ENCODE measurements at places on chromosomes 13 and 19.

DNA sequence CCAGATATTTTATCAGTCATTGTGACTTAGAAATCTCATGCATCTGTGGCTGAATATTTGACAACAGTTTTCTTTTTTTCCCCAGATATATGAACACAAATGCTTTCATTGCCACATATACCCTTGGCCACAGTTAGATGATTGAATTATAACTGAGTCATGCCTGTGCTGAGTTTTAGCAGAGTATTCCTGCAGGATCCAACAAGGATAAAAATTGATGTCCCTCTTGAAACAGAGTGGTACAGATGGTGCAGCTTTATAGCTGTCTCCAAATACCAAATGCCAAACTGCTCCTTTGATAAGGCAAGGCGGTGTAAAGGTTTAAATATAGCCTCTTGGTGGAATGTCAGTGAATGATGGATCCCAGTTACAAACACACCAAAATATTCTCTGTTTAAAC, 428.5 kb downstream of the GPC6 start:
- no peak for DNase-seq

DNA sequence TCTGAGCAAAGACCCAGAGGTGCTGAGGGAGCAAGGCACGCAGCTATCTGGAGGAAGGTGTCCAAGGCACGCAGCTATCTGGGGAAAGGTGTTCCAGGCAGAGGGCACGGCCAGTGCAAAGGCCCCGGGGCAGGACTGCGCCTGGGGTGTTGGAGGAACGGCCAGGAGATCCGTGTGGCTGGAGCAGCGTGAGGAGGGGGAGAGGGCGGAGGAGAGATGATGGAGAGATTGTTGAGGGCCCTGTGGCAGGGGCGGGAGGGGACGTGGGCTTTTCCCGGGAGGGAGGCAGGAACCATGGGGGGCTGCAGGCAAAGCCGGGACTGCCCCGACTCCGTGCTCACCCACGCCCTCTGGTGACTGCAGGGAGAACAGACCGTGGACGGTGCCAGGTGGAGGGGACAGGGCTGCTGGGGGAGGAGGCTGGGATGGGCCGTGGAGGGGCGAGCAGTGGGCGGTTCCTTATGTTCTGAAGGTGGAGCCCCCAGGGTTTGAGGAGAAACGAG, 13.3 kb upstream of the MISP start:
- DNase-seq: peak; percentile 43

- no peak for DNase-seq
These were observed 24.5 kb downstream of the DIAPH3 start for GRCh38 chr13:60139272-60139671.

- no peak for DNase-seq
These were observed 24.8 kb downstream of the IZUMO4 start for GRCh38 chr19:2121416-2122051.

DNA sequence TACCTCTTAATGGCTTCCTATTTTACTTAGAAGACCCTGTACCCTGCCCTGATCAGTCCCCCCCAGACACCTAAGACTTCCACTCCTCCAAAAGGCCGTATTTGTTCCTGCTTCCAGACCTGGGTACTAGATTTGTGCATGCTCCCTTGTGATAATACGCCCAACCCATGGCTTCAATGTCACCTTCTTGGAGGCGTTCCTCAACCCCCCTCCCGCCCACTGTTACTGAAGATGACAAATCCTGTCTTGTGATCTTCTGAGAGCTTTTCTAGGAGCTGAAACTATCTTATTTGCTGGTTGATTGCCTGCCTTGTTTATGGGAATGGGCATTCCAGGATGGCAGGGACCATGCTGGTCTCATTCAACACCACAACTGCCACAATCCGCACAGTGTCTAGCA, 9.4 kb downstream of the SLC25A23 start:
- no peak for DNase-seq

All from HTR-8/SVneo (cell line).